GM12891 (cell line): ENCODE measurements at places on chromosomes 5 and 9.

DNA sequence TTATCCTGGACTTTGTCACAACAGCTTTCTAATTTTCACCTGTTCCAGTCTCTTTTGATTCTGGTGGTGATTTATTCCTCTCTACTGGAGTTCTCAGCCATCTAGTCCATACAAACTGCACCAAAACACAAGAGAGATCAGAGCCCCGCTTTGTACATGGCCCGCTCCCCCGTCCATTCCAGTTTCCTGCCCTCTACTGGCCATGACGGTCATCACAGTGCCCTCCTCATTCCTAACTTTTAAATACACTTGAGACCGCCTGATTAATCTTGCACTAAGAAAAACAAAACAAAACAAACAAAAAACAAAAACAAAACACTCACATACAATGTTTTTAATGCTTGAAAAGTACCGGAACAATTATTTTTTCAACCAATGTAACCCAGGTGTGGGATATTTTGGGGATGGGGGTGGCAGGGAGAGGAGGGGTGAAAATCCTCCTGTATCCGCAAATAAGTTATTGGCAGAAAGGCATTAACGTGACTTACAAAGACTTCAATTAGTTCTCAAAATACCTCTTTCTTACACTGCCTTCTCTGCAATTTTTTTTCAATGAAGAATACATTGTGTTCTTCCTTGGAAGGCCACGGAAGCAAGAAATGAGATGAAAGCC lies 84.8 kb upstream of the PAM start:
- peak; percentile 10 for DNase-seq

DNA sequence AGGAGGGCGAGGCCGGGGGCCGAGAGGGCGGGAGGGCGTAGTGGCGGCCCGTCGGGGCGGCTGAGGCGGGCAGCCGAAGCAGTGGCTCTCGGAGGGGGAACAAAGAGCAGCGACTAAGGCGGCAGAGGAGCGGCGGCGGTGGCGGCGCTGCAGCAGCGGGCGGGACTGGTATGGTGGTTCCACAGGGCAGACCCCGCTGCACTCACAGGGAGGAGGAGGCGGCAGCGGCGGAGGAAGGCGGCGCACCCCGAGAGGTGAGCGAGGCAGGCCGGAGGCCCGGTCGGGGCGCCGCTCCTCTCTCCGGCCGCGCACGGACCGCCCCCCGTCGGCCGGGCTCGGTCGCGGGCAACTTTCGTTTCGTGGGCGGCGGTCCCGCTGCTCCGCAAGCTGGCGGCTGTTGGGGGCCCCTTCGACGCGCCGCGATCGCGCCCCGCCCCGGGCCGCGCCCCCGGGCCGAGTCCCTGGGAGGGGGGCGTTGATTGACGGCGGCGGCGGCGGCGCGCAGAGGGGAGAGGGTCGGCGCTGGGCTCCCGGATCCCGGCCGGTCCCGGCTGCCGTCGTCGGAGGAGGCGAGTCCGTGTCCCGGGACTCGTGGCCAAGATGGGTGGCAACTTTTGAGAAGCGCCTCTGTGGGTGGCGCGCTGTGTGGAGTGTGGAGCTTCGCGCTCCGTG lies 467 bp downstream of the CNOT6 start:
- DNase-seq = peak; percentile 64

DNA sequence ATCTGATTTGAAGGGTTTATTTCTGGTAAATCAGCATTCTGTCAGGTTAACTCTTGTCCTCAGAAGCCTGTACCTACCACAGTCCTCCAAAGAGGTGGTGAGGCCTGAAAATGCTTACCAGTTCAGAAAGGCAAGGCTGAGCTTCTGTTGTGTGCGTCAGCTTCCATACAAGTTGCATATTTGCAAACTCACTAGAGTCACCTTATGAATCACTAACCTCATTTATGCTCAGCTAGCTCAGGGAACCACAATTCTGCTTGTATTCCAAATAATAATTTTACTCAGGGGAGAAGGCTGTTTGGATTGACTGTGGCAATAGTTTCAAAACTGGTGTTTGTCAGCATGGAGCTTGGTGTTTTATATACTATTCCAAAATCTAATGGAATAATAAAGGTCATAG lies 355.1 kb upstream of the RFX3 start:
- DNase-seq = no peak

DNA sequence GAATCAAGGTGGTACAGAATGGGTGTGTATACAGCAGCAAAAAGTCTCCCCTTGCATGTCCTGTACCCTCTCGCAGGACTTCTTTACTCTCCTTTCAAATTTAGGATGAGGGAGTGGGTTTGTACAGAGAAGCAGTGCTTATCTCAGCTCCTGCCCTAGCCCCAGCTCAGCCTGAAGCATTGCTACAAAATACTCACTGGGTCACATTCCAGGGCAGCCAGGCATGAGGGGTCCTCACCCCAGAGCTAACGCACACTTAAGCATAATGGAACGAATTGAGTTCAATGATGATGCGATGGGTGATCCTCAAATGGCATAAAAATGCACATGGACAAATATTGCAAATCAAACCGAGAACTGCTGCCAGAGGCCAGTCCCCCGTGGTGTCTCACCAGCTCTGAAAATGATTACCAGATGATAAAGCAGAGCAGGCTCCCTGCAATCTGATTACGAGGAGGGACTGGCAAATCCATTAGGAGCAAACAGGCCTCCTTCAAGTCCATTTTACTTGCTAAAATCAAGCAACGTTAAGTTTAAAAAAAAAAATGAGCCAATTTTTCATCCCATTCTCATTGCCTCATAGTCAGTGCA lies 231.6 kb upstream of the TAS2R1 start:
- DNase-seq = no peak

GRCh38 chr9:136021872-136022681 lies 60.9 kb upstream of the UBAC1 start:
- no peak for DNase-seq

- DNase-seq = no peak
These were observed 56.3 kb downstream of the INSYN2B start for GRCh38 chr5:169923988-169924387.

- DNase-seq = no peak
These were observed 42.9 kb upstream of the AFAP1L1 start for GRCh38 chr5:149228618-149229297.

DNA sequence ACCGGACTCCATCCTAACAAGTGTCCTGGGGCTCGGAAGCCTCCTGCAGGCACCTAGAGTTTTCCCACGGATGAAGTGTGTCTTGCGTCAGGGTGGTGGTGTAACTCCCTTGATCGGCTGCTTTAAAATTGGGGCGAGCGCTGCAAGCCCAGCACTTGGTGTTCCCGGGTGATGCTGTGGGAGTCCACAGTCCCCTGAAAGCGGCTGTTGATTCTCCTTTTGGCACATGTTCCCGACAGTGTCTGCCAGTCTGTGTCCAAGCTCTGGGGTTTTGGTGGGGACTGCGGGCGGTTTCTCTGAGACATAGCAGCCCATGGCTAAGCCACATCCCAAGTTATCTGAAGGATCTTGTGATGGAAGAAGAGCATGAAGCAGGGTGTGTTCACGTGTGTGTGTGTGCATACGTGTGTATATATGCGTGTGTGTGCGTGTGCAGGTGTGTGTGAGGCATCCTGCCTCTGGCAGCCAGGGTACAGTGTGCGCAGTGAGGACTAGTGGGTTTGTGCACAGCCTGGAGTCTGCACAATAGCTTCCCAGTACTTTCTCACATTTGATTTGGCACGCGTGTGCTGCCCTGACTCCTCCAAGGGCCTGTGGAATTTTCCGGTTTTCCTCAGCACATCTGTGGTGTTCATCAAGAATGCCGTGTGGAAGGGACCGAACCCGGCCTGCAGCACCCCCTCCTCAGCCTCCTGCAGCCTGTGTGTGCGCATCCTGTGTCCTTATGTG lies 16.9 kb downstream of the SLC25A48 start:
- DNase-seq = no peak

GRCh38 chr5:59186623-59187022 lies 603.7 kb downstream of the RAB3C start:
- DNase-seq = no peak

DNA sequence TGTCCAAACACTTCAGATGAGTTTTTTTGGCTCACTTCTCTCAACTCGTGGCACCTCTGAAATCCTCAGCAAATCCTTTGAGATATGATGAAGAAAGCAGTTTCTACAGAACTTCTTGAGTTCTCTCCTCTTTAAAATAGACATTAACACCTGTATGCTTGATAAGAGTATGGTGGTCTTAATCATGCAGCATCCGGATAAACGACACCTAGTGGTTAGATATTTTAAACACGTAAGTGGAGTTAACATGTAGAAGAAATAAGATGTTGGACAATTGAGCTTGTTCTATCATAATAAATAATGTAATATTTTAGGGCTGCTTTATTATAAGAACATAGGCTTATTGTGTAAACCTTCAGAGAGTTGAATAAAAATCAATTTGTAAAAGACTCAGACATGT lies 324.8 kb downstream of the CYLC2 start:
- no peak for DNase-seq

DNA sequence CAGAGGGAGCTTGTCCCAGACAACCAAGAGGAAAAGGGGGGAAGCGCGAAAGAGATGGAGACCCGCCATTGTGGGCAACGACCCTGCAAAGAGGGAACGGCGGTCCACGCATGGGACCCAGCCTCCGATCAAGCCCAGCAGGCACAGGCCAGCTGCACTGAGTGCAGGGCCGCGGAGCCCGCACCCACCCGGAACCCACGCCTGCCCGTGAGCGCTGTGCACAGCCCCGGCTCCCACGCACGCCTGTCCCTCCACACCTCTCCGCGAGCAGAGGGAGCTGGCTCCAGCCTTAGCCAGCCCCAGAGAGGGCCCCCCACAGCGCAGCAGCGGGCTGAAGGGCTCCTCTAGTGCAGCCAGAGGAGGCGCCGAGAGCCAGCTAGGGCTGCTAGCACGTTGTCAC lies 416.5 kb downstream of the DMRTA1 start:
- DNase-seq = no peak

DNA sequence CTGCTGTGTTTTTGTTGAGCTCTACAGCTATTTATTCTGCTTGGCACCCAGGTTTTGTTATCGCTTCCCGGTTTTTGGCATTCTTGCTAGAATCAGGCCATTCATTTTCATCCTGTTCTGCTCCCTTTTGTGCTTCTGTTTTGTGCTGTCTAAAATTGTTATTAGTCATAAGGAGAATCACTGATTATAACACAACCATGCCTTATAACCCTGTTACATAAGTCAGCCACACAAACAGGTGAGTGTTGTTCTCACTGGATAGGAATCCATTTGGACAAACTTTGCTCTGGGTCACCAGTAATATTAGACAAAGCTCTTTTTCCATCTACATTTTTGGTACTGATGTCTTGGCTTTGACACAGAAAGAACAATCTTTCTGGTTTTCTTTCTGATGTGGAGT lies 622.8 kb downstream of the PSAT1 start:
- DNase-seq = no peak

- DNase-seq = no peak
These were observed 3.1 kb downstream of the CCDC183 start for GRCh38 chr9:136799079-136799853.

GRCh38 chr9:128987805-128988204 lies 40.3 kb downstream of the NUP188 start:
- DNase-seq = no peak

GRCh38 chr5:56610093-56610698 lies 205.2 kb upstream of the MAP3K1 start:
- DNase-seq = no peak

DNA sequence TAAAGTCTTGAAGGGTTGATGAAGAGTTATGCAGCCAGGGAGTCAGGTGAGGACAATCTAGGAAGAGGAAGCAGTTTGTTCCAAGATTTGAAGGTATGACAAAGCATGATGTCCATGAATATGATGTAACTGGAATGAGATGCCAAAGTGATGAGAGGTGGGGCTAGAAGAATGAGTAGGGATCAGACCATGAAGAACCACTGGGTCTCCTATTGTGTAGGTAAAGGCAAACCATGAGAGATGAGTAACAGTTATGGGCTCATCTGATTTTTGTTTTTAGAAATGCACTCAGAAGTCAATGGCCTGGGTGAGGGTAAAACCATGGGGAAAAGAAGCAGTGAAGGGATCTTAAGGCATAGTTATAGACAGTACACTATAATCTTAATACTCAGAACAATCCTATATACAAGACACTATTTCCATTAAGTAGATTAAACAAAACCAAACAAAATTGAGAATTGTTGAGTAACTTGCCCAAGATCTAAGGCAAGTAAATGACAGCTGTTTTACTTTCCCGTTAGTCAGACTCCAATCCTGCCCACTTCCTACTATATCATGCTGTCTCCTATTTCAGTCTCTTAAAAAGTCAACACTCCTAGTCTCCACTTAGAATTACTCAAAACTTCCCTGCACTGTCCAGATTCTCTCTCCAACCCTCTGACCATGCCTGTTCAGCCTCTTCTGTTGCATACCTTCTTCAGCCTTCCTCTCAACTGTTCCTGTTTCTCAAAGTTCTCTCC lies 393.8 kb upstream of the MEF2C start:
- DNase-seq = no peak

DNA sequence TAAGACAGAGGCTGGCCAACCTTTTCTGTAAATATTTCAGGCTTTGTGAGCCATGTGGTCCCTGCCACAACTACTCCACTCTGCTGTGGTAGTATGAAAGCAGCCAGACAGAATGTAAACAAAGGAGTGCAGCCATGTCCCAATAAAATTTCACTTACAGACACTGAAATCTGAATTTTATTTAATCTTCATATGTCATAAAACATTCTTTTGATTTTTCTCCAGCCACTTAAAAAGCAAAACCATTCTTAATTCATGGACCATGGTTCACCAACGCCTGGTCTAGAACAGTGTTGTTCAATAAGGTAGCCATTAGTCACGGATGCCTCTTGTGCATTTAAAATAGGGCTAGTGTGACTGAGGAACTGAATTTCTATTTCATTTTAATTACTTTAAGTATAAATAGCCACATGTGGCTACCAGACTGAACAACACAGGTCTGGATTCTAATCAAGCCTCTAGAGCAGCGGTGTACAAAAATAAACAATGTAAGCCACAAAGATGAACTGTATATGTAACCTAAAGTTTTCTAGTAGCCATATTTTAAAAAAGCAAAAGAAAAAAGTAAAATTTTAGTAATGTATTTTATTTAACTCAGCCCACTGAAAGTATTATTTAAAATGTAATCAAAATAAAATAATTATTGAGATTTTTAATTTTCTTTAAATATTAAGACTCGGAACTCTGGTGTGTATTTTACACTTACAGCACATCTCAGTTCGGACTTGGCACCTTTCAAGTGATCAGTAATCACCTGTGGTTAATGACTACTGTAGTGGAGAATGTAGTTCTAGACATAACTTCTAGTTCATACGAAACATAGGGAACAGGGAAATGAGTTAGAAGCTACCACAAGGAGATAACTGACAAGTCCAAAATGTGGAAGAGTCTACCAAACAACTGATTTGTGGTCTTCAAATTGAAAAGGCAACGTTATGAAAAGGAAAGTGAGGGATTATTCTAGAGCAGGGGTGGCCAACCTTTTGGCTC lies 14.3 kb downstream of the GEMIN5 start:
- DNase-seq = no peak

DNA sequence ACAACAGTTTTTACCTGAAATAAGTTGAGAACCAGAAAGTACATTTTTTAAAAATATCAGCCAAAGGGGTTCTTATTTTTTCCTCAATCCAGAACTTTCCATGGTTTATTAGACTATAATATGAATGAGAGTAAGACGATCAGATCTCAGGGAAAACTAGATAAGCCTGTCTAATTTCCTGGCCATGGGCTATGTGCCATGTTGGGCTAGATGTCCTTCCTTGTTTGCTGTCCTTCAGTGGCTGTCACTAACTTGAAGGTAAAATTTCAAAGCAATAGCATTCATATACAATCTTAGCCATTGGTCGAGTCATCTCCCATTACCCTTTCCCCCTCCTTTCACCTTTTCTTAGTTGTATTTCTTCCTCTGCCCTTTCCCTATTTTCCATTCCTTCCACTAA lies 179.5 kb upstream of the PPP1R2B start:
- no peak for DNase-seq

GRCh38 chr9:89440548-89440947 lies 57.4 kb downstream of the SEMA4D start:
- no peak for DNase-seq
